ENCODE measurements at places on chromosomes 6 and 20.

- no peak for DNase-seq
Observed at GRCh38 chr6:122712093-122712447, 67.4 kb upstream of the FABP7 start.

GRCh38 chr6:36930483-36930882 lies 24.1 kb upstream of the PI16 start:
- no peak for DNase-seq

DNA sequence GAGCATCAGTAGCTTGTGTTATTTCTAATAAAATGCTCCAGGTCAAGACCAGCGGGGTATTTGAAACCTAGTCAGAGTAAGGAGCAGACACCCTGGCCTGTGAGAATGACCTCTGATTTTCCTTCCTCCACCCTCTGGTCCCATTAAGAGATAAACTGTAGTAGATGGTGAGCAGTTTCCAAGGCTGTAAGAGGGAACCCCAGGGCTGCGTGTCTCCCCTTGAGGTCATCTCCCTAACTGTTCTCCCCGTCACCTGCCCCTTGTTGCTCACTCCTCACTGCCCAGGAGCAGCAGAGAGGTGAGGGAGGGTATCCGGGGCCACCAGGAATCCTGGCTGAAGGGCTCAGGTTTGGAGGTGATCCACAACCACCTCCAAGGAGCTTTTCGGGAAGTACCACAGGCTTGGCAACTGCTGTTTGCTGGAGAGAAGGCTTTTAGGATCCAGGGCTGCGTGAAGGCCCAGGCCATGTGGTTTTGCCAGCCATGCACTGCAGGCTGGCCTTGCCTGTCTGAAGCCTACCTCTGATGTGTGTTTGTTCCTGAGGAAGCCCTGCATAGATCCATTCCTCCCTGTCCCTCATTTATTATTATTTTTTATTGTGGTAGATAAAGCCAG lies 62.5 kb downstream of the RREB1 start:
- no peak for DNase-seq

GRCh38 chr20:63081351-63081750 lies 74.6 kb upstream of the BHLHE23 start:
- DNase-seq: no peak

DNA sequence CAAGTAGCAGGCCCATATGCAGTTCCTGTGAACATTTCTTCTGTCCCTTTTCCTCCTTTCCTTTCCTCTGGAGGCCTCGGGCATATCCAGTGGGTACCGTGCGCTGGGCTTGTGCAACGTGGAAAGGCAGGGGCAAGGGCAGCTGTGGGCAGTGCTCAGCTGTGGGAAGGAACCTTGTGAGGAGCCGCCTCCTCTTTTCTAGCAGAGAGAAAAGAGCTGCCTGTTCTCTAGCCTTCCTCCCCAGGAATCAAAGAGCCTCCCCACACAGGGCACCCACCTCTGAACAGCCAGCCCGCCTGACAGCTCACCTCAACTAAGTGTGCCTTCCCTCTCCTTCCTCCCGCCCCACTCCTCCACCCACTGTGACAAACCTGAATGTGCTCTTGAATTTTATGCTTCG lies 143.3 kb upstream of the HDDC2 start:
- no peak for DNase-seq

GRCh38 chr6:34143884-34144580 lies 1.9 kb downstream of the GRM4 start:
- no peak for DNase-seq

DNA sequence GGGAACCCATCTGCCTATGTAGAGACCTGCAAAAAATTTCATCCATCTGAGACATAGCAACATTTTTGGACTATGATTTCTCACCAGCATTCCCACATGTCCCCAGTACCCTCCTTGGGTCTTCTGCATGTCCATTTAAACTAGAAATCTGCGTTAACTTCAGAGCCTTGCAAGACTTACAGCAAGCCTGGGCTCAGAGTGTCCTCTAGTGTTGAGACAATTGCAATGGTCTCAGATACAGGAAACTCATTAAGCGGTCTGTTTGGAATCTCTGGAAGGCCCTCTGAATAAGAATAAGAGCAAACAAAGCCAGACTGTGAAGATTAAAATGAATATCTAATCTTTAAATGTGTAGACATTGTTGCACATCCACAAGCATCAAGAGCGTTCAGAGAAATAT lies 20.5 kb upstream of the PI3 start:
- no peak for DNase-seq

DNA sequence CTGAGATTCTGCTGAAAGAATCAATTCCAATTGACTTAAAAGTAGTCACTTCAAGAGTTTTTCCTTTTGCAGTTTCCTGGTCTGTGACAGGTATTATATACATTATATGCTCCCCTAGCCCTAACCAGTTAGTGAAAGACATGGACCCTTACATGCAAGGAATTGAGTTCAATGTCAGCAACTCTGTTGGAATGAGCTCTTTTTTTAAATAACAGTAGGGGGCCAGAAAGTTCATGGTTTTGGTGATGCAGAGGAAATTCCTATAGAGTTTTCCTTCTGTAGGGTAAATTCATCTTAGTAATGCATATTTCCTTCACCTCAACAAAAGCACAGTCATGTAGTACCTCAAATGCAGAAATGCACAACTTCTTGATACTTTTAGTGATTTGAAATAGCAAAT lies 172.2 kb downstream of the KIF6 start:
- DNase-seq: no peak

Data from type B pancreatic cell (in vitro differentiated cells).